Hippocampal formation (tissue), 2 donors: ENCODE measurements at places on chromosomes 3 and 15.

DNA sequence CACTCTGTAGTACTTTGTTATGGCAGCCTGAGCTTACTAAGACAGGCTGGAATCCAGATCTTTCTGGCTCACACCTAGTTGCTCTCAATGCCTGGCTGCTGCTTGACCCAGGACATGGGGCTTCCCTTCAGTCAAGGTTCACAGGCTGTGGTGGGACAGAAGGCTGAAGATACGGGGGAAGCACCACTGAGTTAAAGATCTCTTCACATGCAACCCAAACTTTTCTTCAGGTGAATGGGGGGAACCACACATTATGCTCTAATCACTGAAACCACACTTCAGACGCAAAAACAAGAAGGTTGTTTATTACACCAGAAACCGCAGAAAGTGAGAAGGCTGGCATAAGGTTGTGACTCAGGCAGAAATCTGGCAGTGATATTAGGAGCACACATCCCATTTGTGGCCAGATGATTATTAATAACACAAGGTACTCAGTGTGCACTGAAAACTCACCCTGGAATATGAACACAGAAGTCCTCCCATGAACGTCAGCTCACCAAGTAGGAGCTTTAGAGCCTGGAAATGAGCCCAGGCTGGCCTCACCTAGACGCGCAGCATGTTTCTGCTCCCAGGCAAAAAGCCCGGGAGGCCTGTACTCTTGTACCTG, 230.5 kb upstream of the CHRNA7 start:
- no peak for DNase-seq

DNA sequence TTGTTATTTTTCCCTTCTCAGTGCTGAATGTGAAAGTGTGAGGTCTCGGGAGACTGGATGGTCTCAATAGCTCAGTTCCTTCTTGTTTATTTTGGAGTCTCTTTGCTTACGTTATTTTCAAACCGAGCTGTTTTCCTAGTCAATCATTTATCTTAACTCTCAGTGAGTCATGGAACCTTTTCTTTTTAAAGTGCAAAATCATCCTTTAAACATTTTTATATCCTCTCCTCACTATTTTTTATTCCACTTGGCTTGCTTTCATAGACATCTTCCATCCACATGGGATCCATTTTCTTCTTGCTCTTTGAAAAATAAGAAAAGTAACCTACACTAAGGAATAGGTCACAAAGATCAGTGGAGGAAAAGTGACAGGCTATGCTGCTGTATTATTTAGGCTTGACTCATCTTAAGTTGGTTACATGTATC, 497.8 kb downstream of the NAALADL2 start:
- DNase-seq = no peak

DNA sequence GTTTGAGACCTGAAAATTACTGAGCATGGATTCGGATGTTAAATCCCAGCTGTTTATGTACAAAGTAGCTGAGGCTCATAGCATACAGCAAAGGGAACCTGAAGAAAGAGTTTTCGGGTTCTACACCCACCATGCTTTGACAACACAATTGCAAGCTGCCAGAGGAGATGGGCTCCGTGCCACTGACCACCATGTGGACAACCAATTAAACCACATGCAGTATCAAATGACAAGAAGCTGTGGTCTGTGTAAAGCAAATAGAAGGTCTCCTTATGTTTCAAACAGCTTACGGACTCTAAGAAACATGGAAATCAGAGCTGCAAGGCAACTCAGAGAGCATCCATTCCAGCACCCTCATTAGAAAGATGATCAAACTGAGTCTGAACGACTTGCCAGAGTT, 12.9 kb downstream of the GABRB3 start:
- DNase-seq = no peak

GRCh38 chr3:69353503-69353902, 32.4 kb downstream of the FRMD4B start:
- DNase-seq = no peak

DNA sequence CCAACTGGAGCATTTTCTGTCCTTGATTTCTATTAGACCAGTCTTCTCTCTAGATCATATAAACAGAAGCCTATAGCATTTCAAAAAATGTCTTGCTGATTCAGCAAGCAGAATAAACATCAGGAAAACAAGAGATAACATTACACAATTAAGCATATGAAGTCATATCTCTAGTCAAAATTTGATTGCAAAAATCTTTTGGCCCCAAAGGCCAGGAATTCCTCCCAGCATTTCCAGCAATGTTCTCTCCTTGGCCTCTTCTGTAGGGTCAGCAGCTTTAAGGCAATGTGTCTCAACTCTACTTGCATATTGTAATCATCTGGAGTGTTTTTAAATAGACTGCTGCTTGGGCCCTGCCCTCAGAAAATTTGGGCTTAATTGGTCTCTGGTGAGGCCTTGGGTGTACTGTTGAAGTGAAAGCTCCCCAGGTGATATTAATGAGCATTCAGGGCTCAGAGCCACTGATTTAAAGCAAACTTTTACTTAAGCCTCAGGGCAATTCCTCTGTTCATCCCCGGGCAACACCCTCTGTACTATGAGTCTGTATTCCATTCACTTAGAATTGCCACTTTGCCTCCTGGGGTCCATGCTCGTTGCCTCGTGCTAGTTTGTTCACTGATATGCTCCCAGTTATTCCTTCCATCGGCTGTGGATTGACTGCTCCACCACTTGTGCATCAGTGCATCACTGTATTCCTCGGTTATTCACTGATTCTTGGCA, 1072.6 kb downstream of the ROBO2 start:
- no peak for DNase-seq

GRCh38 chr15:78325092-78325843, 14.9 kb upstream of the CRABP1 start:
- no peak for DNase-seq

- DNase-seq = no peak
These were observed 556.2 kb upstream of the CBLB start for GRCh38 chr3:106425026-106425425.

- DNase-seq = no peak
These were observed 128.3 kb upstream of the SEMA6D start for GRCh38 chr15:47588958-47589357.

- DNase-seq = no peak
These were observed 37.0 kb downstream of the PIK3R4 start for GRCh38 chr3:130709671-130710070.

- no peak for DNase-seq
These were observed 7.7 kb downstream of the SELENOT start for GRCh38 chr3:150610785-150611184.

DNA sequence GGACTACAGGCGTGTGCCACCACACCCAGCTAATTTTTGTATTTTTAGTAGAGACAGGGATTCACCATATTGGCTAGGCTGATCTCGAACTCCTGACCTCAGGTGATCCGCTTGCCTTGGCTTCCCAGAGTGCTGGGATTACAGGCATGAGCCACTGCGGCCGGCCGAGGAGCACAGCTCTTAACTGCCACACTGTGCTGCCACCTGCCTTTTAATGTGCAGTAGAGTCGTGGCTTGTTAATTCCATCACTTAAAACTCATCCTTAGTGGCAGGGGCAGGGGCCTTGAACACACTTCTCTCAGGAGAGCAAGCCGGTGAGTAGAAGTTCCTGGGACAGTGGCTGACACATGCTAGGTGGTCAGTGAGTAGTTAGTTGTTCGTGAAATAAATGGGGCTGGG, 12.5 kb downstream of the ABCF3 start:
- DNase-seq = no peak

DNA sequence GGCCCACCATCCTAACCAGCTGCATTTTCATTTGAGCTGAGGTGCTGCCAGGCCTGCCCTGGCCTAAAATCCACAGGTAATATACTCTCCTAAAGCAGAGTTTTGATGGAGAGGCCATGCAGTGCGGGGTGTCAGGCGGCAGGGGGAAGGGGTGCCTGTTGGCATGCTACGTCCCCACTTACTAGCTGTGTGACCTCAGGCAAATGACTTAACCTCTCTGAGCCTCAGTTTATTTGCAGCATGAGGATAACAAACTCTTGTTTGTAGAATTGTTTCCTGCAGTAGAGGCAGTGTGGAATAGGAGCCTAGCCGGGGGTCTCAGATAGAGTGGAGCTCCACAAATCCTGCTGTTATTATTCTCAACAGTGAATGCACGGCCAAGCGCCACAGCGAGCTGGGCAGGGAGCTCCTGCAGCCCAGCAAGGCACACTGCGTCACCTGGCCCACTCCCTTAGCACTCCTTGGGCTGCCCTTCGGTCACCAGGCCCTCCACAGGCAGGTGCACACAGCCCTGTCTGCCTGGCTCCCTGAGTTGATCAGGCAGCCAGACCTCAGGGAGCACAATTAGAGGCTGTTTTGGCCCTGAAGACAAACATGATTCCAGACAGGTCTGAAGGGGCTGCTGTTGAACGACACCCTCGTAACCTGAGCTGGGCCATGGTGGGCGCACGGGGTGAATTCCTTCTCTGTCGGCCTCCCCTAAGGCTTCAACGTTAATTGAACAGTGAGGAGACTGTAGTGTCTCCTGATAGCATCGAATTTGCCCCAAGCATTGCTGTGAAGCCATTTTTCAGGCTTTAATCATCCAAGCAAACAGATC, 248.8 kb upstream of the LYSMD4 start:
- DNase-seq = no peak

DNA sequence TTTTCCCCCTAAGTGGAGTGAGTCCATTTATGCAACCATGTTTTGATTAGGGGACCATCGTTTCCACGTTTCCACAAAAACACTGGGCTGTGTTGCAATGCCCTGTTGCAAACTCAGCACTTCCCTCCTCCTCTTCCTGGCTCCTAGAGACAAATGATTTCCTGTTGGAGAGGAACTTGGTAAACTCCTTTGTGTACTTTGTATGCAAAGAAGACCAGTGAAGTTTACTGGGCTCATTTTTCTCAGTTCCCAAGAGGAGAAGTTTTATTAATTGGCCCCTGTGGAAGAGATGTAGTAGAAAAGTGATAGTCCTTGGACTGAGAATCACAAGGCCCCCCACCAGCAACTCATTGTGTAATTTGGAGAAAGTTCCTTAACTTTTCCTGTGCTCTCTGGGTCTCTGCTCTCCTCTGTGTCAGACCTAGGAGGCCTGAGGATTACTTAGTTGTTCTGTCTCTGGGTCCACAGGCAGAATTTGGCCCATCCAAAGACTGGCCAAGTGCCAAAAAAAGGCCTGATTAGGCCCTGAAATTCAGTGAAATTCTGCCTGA, 95.0 kb downstream of the ATG7 start:
- no peak for DNase-seq

DNA sequence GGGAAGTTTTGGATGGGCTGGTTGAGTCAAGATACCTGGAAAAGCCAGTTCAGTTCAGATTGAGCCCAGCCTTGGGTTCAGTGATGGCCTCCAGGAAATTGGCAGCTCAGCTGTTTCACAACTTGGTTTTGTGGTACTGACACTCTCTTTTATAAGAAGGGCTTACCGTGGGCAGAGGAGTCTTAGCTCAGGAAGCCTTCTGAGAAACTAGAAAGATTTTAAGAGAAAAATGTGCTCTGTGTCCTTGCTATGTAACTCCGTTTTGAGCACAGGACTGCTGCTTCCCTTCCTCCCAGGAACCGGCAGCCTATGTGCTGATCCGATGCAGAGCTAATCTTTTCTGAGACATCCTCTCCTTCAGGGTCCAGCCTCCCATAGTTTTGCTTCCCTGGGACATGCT, 46.6 kb upstream of the RASGRP1 start:
- no peak for DNase-seq

DNA sequence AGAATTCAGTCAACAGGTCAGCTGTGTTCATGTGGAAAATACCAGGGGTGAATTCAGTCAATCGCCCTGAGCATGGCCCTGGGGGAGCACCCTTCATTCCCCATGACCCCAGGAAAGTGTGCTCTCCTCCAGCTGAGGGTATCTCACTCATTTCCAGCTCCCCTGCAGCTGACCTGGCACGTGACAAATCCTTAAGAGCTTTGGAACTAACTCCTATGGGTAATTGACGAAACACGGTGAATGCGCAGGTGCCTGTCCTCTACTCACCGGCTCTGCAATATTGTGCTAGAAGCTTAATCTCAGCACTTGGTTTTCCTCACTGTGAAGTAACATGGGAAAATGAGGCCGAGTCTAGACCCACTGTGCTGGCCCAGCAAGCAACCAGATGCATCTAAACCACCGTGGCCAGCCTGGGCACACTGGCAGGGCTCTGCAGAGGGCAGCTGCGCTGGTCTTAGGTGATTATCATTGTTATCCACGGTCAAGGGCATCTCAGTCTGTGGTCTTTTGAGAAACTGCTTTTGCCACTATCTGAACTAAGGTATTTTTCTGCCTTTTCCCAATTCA, 63.1 kb downstream of the SPSB4 start:
- no peak for DNase-seq
